ENCODE measurements at places on chromosomes 1 and 21.

GRCh38 chr1:44418022-44418673 lies 13.1 kb downstream of the RNF220 start:
- no peak for DNase-seq

DNA sequence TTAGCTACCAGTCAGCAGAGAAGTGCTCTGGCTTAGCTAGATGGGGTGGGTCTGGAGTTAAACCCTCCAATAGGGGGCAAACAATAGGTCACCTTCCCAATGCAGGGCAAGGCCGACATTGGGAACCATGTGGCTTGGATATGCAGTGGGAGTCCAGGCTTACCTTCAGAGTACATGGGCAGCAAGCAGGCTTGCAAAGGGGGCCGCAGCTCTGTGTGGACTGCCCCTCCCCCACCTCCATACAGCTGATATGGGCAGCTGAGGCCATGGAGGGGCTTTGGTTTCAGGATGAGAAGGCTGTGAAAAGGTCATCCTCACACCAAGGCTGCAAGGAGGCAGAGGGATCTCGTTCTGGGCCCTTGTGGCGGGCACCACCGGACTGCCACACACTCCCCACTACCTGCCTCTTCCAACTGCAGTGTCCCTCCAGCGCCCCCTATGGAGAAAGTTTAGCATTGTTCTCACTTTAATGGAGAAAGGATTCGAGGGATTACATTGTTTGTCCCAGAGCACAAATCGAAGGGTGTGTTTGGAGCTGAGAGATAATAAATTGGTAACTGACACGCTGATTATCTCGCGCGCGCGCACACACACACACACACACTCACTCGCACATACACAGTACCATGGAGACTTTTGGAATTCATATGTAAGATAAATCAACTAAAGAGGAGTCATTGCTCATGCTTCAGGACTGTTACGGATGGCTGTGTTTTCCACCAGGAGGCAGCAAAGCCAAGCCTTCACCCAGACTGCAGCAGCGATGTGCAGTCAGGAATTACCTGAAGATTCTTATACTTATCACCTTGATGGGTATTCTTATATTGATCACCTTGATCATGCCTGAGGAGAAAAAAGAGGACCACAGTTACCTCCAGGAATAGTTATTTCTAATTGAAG lies 7.0 kb upstream of the SMCP start:
- DNase-seq: no peak

GRCh38 chr1:201310986-201311355 lies 27.7 kb downstream of the PKP1 start:
- no peak for DNase-seq

DNA sequence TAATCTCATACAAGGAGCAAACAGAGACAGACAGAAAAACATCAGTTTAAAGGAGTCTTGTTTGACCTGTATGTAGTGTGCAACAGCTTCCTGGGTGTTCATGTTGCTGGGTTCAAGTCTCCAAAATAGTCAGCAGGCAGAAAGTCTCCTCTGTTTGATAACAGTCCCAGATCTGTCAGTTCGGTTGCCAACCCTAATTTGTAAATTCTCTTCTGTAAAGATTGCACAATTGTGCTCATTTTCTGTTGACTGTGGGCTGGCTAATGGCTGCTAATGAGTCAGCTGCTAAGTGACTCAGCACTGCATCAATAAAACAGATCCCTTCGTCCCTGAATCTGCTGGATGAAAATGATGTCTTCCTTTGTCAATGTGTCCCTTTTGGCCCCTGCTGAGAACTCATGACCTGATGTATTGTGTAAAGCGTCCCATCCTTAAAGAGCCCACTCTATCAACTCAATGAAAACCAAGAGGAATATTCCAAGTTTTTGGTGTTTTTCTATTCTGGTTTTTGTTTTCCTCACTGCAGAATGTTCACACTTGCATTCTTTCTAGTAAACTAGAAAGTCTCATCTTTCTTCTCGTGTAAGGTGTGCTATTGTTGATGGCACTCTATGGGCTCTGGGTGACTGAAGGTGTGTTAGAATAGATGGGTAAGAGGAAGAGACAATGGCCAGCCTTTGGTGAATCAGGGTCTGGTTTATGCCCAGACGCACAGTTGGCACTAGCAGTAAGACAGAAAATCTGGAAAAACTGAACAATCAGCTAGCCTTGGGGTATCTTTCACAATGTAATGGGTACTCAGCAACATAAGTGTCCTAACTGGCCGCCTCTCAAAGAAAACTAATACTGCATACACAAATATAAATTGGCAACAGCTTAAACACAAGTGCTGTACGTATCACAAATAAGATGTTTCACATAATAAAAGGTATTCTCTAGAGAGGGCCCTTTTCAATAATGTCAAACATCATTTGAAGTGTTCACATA lies 75.1 kb upstream of the SIPA1L2 start:
- no peak for DNase-seq

- DNase-seq: no peak
Observed at GRCh38 chr1:71908871-71909390, 373.4 kb downstream of the NEGR1 start.

DNA sequence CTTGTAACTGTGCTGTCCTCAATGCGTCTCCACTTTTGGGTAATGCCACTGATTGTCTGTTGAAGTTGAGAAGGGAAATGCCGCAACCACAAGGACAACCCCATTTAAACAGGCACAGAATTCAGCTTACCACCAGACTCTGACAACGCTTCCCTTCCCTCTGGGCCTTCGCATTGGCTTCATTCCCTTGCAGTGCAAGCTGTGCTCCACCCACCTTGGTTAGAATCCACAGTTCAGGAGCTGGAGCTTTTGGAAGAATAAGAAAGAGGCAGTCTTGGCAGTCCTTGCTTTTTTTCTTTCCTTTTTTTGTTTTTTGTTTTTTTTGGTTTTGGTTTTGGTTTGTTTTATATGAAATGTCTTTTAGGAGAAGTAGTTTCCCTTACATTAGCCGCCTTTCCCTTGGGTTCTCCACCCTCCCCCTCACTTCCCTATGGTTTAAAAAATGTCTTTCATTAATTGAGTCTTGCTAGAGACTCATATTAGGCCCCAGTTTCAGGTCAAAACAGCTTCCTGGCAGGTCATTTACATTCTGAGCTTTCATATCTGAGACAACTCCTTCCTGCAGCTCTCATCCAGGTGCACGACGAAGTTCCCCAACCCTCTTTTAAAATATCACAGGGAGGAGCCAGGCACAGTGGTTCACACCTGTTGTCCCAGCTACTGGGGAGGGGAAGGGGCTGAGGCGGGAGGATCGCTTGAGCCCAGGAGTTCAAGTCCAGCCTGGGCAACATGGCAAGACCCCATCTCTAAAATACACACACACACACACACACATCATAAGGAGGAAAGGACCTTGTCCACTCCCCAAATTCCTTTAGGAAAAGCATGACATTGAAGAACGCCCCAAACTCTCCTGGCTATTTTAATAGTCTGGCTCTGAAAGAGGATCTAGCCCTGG lies 20.7 kb upstream of the LAX1 start:
- DNase-seq: no peak

DNA sequence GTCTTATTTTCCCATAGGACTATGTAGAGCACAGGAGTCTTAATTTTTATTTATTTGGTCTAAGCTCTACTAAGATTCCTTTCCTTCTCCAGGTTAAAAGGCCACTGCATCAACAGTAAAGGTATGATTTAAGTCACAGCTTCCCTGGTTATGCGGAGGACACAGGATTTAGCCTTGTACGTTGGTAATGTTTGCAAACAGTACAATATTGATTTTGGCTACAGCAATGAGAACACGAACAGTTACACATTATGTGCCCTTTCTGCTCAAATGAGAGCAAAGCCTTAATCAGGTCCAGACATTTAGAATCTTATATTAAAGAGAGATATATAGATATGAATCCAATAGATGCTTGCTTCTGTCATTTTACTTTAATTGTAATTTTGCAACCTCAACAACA lies 264.0 kb downstream of the NUF2 start:
- no peak for DNase-seq

GRCh38 chr1:204721373-204722055 lies 36.0 kb upstream of the LRRN2 start:
- DNase-seq: no peak

- DNase-seq: no peak
Observed at GRCh38 chr1:234683861-234684632, 74.1 kb upstream of the IRF2BP2 start.

DNA sequence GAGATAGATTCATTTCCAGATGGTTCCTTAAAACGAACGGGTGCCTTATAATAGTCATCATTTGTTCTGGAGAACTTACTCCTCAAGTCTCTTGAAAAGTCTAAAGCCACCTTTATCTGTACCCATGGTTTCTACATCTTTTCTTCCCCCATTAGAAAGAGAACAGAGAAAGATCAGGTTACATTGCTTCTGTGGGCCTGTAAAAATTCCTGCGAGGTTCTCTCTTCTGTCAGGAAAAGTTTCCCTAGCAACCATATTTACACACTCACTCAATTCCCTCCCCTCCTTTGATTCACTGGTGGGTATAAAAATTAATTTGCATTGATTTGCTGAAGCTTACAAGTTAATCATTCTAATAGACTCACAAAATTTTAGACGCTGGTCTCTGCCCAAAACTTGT lies 6.7 kb downstream of the PHC2 start:
- DNase-seq: no peak

DNA sequence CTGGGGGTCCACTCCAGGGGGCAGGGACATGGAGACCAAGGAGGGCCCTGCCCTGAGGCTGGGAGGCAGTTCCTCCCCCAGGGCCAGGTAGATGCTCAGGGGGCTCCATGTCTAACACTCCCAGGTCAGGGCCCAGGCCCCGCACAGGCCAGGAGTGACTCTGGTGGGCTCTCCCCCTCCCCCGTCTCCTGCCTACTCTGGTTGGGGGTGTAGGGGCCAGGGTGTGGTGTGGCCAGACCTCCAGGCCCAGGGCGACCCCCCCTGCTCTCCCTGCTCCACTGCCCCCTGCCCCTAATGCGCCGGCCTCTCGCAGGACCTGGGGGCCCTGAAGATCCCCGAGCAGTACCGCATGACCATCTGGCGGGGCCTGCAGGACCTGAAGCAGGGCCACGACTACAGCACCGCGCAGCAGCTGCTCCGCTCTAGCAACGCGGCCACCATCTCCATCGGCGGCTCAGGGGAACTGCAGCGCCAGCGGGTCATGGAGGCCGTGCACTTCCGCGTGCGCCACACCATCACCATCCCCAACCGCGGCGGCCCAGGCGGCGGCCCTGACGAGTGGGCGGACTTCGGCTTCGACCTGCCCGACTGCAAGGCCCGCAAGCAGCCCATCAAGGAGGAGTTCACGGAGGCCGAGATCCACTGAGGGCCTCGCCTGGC lies 19.7 kb upstream of the CCDC27 start:
- DNase-seq: no peak

DNA sequence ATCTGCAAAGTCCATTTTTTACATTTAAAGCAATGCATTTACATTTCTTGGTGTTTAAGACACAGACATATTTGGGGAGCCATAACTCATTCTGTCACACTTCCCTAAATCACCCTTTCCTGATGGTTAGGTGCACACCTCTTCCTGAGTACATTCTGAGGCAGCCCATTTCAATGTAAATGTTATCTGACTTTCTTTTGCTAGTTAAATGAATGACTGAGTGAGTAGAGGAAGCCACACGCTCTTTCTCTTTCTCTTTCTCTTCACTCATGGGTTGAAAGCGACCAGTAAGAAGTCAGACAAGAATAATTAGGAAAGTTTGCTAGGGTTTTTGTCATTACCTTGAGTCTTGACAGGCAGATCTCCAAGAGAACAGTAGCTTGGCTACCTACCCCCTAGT lies 143.1 kb downstream of the S1PR1 start:
- no peak for DNase-seq

DNA sequence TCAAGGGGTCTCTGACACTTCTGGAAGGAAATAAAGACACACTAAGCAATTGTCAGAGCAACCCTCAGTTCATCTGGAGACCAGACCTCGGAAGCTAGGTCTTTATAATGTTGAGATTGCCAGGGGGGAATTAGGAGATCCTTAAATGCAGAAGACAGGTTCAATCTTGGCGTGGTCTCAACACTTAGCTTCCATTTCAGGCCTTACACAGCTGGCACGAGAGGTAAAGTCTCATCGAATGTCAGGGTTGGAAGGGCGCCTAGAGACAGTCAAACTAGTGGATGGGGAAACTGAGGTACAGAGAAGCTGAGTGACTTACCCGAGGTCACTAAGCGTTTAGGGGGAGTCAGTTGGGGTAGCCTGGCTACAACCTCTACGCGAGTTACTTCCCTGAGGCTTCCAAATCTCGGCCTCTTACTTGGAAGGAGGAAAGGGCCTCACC lies 562 bp upstream of the EPB41 start:
- no peak for DNase-seq

DNA sequence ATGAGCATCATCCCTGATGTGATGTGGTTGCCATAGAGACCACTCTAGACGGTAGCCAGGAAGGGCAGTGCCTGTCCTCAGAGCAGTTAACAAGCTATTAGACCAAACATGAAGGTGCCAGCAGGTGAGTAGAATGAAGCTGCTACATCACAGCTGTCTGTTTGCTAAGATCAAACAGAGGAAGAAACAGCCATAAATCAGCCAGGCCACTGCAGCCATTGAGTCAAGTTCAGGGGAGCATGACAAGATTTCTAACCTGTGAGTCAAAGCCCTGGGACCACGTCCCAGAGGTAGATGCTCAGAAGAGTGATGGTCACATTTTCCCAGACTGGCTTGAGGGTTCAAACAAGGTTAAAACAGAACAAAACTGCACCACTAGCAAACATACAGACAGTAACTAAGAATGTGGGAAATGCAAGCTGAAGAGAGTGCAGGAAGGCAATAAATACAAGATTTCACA lies 450.6 kb upstream of the DAB1 start:
- no peak for DNase-seq

GRCh38 chr1:112540226-112540794 lies 31.5 kb downstream of the WNT2B start:
- no peak for DNase-seq

DNA sequence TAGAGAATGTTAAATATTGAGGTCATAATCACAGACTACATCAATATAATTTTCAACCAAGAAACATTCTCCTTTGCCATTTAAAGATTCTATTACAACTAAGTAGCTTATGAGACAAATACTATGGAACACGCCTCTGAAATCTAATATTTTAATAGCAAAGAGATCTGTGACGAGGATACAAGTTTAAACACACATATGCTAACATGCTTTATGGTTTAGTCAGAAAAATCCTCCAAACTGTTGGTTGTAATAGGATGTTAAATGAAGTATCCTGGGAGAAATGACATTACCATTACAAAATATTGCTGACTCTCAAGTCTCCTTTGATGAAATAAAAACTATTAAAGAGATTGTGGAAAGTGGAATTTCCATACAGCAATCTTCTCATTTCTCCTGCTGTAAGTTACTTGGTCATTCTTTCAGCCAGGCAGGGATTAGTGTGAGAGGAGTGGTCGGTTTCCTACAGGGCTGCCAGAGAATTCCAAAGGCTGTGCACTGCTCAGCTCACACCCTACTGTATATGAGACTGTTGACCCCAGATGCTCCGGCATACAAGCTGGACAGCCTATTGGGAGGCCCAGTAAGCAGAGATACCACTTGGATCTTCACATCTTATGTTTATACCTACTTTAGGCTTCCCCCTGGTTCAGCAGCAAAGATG lies 26.6 kb downstream of the SCYL3 start:
- DNase-seq: no peak

DNA sequence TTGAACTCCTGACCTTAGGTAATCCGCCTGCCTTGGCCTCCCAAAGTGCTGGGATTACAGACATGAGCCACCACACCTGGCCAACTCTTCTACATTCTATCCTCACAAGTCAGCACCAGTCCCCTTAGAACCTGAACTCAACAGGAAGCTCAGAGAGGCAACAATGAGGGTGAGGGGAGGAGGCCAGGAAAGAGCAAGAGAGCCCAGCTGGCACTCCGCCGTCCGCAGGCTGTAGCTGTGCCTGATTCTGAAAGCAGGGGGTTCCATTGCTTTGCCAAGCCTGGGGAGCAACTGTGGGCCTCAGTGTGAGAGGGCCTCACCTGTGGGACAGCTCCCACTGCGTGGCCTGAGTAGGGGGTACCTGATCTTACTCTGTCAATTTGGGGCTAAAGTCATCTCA lies 18.7 kb downstream of the STK40 start:
- no peak for DNase-seq
